ENCODE measurements at places on chromosomes 16 and 17.

DNA sequence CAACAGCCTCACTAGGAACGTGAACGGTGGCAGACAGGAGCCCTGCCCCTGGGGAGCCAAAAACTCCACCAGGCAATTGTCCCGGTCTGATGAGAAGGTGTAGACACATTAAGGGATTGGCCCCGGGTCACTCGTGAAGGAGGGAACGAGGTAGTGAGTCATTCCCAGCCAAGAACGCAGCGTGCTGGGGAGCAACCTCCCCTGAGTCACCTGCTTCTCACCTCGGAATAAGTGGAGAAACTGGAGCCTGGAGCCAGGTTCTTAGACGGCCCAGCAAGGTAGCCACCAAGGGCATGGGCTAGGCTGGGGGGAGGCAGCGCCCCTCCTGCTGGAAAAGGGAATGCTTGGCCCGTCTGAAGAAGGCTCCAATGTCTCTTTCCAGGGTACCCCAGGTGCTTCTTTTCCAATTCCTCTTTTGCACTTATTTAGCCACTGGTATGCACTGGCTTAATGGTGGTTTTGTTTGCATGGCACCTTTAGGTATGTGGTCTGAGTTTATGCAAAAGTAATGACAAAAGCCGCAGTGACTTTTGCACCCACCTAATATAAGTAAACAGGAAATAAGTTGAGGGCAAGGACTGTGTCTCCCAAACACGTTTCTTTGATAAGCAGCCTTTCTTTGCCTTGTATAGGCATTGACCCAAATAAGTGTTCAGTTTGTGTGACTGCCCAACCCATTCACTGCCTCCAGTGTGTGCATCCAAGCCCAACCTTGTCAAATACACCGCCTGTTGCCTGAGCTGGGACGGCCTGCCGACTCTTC lies 1.8 kb upstream of the HELZ start:
- DNase-seq, result no peak

DNA sequence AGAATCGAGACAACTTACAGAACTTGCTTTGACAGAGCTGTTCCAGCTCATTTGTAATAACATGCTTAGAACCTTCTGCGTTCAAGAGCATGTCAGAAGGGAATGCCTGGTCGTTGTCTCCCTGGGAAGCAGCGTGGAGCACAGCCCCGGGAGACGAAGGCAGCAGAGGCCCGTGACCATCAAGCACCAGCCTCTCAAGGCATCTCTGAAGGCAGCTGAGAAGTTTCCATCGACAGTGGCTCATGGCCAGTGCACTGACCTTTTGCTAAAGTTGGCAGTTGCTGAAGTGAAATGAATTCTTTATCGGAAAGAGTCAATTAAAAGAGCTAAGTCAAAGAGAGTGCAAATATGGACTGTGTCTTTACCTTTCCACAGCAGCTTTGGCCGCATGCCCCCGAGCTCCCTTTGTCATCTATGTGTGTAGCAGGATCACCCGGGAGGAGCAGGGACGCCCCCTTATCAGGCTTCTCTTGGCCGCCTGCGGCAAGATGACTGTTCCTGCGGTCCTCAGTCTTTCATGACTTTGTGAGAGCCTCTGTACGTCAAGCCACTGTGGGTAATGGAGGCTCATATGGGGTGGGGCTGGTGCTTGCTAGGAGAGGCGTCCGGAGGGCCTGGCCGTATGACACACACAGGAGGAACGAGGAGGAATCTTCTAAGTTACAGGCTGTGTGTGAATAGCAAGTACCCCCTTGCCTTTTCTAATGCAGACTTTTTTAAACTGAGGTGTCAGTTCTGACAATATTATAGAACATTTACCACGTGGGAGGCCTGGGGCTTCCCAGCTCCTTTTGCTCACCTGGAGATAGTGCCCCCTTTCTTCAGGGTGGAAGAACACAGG lies 54.2 kb downstream of the LDHD start:
- no peak for DNase-seq

DNA sequence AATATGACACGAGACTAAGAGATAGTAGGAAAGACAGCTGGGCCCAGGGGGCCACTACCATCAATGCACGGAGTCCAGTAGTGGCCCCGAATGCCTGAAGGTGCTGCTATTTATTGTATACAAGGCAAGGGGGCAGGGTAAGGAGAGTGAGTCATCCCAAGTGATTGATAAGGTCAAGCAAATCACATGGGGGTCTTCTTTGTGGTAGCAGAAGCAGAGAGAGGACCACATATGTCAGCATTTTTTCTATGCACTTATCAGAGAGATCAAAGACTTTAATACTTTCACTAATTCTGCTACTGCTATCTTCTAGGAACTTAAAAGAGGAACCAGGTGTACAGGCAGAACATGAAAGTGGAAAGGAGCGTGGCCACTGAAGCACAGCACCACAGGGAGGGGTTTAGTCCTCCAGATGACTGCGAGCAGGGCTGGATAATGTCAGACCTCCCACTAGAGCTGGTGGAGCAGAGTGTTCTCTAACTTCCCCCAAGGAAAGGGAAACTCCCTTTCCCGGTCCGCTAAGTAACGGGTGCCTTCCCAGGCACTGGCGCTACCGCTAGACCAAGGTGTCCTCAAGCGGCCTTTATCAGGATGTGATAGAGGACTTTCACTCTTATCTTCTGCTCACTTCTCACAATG lies 26.4 kb upstream of the ARL4D start:
- DNase-seq, result no peak

DNA sequence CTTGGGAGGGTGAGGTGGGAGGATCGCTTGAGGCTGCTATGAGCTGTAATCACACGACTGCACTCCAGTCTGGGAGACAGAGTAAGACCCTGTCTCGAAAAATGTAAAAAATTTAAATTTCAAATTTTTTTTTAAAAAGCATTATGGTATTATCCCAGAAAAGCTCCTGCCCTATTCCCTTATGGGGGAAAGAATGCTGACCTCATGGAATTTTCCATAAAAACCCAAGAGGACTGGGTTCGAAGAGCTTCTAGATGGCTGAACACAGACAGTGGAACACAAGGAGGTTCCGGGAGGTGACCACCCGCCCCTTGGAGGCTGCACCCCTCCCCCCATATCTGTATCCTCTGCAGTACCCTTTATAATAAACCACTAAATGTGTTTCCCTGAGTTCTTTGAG lies 4.0 kb downstream of the EIF4A3 start:
- no peak for DNase-seq

GRCh38 chr16:57178793-57179212 lies 7.0 kb downstream of the PSME3IP1 start:
- no peak for DNase-seq

GRCh38 chr17:48462946-48463345 lies 32.9 kb upstream of the SKAP1 start:
- no peak for DNase-seq

- DNase-seq, result no peak
Measured at GRCh38 chr16:86322283-86322682, 188.0 kb upstream of the FOXF1 start.

DNA sequence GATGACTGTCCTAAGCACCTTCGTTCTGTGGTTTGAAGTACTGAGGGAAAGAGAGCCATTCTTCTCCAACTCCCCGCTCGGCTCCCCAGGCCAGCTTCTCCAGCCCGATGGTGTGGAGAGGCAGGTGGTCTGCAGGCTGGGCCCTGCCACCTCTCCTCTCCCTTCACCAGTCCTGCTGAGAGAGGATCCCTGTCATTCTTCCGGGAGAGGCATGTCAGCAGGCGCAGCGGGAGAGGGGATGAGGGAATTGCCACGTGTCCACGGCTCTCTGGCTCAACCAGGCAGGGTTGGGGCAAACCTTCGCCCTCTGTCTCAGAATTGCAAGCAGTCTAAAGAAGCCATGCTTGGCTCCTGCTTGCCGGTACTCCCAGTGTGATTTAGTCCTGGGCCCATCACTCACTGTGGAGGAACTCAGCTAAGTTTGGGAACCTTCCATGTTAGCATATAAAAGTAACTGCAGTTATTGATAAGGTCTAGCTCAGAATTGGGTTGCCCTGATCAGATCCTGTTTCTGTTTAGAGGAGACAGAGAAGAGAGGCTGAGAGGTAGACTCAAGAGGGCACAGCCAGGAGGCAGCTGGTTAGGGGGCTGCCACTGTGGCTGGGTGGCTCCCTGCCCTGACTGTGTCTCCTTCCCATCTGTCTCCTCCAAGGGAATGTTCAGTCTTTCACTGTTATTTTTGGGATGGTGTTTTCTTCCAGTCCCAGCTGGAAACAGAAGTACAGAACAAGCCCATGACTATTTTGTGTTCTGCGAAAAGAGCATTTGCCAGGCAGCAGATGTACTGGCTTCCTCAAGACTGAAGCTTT lies 17.4 kb downstream of the HS3ST3B1 start:
- DNase-seq, result no peak

Data from vagina (tissue), 2 donors.